ENCODE measurements at places on chromosomes 13 and 19.
A peak's percentile ranks its signal among the peaks of the same experiment; 100 is the strongest.

- DNase-seq = no peak
Measured at GRCh38 chr19:3374369-3375112, 8.2 kb downstream of the NFIC start.

GRCh38 chr19:805600-806550 is 8.6 kb downstream of the PTBP1 start:
- DNase-seq = no peak

DNA sequence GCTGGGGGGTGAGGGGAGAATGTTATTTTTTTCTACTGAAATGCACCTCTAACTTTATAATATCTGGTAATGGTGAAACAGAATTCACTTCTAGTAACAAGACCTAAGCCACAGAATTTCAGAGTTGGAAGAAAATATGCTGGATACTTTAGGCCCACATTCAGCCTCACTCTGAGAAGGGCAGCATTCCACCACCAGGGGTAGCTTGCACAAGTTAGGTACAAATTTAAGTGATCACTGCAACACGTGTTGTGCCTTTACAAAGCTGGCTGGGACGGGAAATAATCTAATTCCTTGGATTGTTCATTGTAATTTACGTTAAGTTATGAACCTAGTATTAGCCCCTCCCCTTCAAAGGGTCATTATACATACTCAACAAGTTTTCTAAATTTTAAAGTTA is 192.3 kb downstream of the RGCC start:
- no peak for DNase-seq

DNA sequence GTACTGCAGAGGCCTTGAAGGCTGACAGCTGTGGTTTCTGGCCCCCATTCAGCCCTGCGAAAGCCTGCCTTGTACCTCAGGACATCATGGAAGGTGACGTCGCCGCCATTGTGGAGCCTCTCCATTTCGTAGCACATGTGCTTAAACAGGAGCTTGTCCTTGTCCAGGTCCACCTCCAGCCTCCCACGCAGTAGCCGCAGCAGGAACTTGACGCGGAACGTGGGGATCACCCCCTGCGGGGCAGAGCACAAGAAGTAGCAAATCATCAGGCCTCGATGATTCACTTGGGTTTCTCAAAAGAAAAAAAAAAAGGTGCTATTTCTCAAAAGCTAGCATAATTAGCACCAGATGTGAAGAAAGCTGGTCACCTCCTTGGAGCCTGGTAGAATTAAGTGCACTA is 351.0 kb downstream of the NALCN start:
- DNase-seq = no peak

DNA sequence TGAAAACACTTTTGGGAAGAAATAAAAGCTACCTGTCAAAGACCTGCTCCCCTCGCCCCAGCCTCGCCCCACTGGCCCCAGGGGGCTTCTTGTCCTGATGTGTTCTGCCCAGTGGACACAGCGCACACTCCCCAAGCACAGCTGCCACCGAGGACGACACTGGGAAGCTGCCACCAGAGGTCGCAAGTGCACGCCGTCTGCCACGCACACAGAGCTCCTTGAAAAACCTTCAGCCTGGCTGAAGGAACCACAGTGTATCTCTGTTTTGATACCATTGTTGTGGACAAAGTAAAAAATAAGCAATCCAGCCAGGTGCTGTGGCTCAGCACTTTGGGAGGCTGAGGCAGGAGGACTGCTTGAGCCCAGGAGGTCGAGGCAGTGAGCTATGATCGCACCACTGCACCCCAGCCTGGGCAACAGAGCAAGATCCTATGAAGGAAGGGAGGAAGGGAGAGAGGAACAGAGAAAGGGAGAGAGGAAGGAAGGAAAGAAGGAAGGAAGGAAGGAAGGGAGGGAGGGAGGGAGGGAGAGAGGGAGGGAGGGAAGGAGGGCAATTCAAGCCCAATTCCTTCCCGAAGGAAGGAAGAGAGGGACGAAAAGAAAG is 57.3 kb downstream of the CEBPG start:
- DNase-seq = peak; percentile 32

DNA sequence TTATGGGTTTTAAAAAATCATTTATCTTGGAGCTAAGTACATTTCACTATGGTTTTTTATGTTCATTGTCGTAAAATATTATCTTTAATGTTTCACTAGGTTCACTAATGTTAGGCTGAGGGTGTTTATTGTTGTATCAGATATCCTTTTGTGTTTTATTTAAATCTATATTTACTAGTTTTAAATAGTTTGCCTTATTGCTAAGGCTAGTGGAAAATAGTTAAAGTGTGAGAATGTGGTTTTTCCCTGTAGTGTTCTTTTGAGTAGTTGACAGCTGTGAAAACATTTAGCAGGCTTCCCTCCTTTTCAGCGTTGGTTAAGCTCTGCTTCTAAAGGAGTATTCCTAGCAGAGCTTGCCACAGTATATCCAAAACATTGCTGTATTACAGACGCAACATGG is 139.0 kb downstream of the TM9SF2 start:
- DNase-seq = no peak

DNA sequence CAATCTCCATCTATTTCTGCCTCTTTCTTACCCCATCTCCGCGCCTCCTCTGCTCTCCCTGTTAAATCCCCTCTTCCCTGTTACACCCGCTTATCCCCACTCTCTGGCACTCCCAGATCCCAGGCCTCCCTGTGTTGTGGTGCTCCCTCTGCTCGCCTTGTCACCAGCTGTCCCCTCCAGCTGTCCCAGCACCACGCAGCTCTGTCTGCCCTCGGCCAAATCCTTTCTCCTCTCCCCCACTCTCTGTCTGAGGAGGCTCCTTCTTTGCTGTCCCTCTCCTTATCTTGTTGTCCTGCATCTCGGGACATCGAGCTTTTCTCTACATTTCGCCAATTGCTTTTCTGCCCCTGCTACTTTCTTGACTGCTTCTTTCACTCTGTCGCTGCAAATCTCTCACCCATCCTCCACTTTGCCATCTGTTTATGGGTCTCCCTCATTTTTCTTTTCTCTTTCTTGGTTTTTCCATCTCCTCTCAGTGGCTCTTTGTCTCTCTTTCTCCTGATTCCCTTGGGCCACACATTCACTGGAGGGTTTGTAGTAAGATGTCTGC is 941 bp downstream of the ZNF160 start:
- no peak for DNase-seq
